ENCODE measurements at places on chromosomes 5 and 9. TPM values are rescaled to one million over a fixed set of nuclear protein-coding genes. Genes with fewer than 3 reads are reported as not detected.

GRCh38 chr5:746258-746761, 38.2 kb downstream of the ZDHHC11B start:
- DNase-seq, result no peak

DNA sequence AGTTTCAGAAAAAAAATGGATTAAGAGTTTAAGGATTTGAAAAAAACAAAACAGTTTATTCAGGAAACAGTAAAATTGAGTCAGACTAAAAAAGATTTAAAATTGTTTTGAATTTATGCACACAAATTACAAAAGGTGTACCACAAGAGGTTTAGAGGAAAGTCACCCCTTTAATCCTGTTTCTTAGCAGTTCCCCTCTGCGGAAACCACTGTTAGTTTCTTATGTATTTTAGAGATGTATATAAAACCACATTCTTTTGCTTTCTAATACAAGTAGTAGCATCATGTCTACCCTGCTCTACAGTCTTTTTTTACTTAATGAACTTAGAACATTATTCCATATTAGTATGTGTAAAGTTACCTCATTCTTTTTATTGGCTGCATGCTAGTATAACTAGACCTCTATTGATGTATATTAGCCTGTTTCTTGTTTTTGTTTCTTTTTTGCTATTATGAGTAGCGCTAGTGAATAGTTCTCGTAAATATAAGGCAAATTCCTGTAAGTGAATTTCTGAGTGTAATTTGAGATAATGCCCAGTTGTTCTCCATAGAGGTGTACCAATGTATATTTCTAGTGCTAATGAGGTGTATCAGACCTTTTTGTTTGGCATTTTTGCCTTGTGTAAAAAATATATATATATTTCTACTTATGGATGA, 20.0 kb downstream of the GPBP1 start:
- DNase-seq, result no peak

DNA sequence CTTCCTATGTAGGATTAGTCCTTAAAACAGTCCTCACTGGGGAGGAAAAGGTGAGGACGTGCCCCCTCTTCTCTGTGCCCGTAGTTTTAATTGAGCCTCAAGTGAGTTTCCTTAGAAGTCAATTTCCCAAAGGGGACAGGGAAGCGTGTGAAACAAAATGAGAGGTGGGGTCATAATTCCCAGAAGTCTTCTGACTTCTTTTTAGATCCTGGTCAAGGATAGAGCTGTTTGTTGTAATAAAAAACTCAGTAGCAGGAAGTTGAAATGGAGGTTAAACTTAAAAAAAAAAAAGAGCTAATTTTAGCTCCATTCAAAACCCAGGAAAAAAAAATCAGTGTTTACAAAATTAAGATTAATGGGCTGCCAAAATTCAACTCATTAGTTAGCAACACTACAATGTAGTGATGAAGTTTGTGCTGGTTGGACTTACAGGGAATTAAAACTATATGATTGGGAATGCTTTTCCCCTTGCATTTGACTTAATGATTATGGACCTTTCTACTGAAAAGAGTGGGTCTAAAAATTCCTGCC, 158.3 kb upstream of the MEF2C start:
- no peak for DNase-seq

- DNase-seq, result no peak
These were observed 839 bp downstream of the GABRG2 start for GRCh38 chr5:162068412-162068811.

TRIP13 gene
- total RNA-seq, result 19.4 TPM
